ENCODE measurements at places on chromosomes 1 and 21.

DNA sequence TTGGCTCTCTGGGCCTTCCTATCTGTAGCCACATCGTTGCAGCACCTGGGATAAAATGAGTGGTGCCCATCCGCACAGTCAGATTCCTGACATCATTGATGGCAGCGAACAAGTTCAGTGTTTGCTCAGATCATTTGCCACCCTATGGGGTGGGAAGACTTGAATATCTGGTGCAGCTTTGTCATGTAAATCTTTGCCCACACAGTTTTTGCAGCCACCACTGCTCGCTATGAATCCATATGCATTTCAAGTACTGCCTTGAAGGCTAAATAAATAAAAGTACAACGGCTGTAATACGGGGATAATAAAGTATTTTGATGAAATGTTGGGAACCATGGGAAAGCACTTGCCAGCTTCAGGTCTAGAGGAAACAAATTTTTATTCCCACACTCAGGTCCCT is 56.3 kb upstream of the COA6 start:
- no peak for DNase-seq

- no peak for DNase-seq
Measured at GRCh38 chr1:30744060-30744756, 13.4 kb downstream of the LAPTM5 start.

GRCh38 chr1:206911064-206911663 is 10.6 kb downstream of the FCMR start:
- no peak for DNase-seq

DNA sequence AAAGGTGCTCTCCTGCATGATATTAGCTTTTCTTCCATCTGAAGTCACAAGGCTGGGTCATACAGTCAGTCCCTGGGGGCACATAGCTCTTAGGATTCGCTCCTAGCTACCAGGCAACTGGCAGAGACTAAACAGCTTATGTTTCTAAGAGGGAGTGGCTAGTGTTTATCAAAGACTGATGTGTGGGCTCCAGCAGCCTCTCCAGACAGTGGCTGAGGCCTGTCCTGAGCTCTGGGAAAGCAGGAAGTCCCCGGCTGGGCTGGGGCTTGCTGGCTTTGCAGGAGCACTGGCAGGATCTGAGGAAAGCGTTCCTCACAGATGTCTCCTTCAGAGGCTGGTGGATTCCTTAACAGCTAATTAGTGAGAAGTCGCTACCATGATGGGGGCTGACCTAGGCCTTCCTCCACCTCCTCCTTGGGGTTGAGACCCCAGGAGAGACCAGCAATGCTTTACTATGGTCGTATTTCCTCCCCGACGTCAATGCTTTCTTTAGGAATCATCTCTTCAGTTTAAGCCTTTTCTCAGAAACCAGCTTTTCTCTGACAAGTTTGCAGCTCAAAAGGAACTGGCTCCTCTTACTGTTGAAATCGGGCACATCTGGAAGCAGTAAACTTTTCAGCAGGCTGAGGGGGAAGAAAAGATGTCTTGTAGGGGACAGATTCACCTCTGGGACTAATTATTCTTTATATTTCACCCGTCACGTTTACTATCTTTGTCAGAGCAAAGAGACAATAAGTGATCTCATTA is 33.5 kb upstream of the HHAT start:
- DNase-seq: peak; percentile 44
